Stimulated activated CD4-positive, alpha-beta T cell treated with anti-CD3 and anti-CD28 coated beads, TNF-alpha, amount 100 ng/mL, for 24 hours (primary cell): ENCODE measurements at places on chromosomes 1 and 21.

GRCh38 chr1:24390924-24391782, 22.4 kb downstream of the STPG1 start:
- DNase-seq, result peak; percentile 49

DNA sequence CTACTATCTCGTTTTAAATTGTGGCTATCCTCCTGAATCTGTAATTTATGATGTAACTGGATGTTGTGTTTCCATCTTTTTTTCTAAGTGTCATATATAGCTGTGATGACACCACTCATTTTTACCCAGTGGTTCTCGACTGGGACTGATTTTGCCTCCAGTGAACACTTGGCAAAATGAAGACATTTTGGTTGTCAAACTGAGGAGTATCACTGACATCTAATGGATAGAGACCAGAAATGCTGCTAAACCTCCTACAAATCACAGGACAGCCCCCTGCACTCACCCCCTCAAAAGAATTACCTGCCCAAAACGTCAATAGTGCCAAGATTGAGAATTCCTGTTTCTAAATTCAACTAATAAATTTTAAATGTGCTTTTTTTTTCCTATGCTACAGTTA, 1.9 kb downstream of the TRMT13 start:
- DNase-seq, result no peak

DNA sequence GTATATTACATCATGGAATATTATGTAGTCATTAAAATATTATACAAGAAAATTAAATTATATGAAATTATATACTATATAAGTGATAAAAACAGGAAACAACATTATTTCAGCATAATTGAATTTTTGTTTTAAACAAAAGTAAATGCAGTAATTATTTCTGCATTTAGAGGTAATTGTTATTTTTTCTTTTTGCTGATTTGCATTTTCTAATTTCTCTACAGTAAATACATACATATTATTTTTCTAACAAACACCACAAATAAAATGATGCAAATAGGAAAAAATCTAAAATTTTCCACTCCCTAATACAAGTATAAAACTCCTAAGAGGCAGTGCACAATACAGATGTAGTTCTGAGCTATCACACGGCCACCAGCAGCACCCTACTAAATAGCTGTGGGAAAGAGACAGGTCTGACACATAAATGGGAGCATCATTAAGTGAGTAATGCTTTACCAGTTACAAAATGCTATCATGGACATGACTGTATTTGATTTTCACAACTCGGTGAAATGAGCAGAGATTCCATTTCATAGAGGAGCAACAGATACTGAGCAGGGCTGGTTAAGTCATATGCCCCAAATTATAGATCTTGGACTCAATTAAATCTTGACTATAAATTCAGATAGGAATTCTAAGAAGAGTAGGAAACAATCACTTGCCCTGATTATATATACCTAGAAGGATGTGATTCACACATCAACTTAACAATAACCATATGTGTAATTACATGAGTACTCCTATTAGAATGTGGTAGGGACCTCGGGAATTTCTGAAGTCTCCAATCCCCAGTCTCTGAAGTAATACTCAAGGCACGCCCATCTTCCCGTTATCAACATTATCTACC, 49.0 kb downstream of the NRIP1 start:
- DNase-seq, result no peak

DNA sequence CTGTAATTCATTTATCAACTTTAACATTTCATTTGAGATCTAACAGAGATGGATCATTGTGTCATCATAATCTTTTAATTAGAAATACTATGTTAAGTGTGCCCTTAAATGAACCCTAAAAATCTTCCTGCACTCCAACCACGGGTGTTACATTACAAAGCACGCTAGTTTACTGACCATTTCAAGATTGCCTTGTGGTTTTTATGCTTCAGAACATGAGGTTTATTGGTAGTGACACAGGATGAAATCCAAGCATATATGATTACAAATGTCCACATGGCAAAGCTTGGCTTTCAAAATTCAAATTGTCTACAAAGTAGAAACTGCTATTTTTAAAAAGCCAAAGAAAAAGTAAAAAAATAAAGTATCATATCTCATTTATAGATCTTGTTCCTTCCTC, 190.4 kb upstream of the USP25 start:
- no peak for DNase-seq

GRCh38 chr21:39651206-39651605, 38.5 kb downstream of the B3GALT5 start:
- no peak for DNase-seq

DNA sequence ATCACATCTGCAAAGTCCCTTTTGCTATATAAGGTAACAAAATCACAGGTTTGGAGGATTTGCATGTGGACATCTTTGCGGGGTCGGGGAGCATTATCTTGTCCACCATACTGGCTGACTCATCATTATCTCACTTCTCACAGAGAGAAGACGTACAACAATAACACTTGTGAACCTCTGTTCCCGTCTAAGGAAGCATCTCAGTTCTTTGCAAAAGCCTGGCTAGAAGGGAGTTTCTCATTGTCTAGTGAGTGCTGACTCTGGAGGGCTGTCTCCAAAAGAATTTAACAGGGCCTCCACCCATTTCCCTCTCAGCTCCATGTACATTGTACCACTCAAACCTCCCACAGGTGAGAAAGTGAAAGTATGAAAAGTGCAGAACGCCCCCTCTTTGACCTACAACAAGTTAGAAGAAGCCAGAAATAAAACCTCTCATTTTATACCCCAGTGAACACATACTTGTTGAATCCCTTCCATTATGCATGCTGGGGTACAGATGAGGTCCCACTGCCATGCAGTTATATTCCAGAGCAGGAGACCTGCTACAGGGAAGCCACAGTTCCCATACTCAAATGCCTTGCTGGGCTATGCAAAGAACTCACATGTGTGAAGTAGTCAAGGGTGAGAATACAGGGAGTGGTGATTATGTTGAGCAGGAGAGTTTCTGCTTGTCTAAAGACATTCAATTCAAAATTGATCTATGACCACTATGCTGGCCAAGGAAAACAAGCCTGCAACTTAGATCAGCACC, 121.7 kb upstream of the PRDX6 start:
- no peak for DNase-seq

DNA sequence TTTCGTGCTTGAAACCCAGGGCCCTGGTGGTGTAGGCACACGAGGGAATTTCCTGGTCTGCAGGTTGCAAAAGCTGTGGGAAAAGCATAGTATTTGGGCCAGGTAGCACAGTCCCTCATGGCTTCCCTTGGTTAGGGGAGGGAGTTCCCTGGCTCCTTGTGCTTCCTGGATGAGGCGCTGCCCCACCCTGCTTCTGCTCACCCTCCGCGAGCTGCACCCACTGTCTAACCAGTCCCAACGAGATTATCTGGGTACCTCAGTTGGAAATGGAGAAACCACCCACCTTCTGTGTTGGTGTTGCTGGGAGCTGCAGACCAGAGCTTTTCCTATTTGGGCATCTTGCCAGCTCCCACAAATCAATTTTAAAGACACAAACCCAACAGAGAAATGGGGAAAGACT, 183.0 kb downstream of the PHTF1 start:
- no peak for DNase-seq

- no peak for DNase-seq
These were observed 34.9 kb downstream of the GPR3 start for GRCh38 chr1:27427329-27427728.

GRCh38 chr21:14945176-14945575, 119.6 kb downstream of the NRIP1 start:
- no peak for DNase-seq

DNA sequence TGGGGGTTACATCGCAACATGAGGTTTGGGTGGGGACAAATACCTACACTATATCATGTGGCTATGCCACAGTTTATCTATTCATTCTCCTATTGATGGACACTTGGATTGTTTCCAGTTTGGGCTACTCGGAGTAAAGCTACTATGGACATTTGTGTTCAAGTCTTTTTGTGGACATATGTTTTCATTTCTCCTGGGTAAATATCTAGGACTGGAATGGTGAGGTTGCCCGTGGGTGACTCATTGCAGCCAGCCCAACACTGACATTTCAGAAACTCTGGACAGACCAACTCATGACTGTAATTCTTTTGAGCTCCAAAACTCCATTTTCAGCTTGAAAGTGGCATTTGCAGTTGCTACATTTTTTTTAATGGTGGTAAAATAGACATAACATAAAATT, 82.7 kb downstream of the KAZN start:
- DNase-seq, result no peak

DNA sequence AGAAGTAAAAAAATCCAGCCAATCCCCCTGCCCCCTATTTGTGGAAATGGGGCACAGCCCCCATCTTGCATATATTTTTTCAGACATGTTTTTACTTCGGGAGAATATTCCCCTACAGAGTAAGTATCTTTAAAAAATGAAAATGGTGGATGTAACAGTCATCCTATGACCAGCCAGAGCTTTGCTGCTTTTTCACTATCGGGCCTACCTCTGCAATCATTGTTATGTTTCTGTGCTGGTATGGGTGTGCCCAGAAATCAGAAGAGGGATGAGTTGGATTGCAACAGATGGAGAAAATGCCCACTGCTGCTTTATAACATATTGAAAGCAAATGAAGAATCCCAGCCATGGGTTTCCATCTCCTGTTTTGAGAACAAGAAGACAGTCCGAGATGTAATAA, 2.9 kb downstream of the CD247 start:
- DNase-seq, result no peak

GRCh38 chr21:35376406-35377135, 327.5 kb upstream of the RUNX1 start:
- no peak for DNase-seq

DNA sequence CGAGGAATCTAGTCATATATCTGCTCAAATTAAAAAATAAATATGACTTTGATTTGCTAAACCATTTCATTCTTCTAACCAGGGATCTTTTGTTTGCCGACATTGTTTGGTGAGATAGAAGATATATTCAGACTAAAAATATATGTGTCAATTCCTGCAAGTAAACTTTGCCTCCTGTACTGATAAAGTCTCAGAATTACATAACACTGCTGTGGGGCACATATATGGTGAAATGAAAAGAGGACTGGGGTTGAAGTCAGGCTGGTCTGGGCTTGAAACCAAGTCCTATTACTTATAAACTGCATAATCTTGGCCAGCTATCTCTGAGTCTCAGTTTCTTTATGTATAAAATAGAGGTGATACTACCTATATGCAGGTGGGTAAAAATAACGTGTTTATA, 9.8 kb downstream of the SCMH1 start:
- DNase-seq, result no peak

- no peak for DNase-seq
These were observed 1.7 kb downstream of the CSF1 start for GRCh38 chr1:109912214-109912861.
